ENCODE measurements at places on chromosomes 5 and 9.
A peak's percentile ranks its signal among the peaks of the same experiment; 100 is the strongest.

DNA sequence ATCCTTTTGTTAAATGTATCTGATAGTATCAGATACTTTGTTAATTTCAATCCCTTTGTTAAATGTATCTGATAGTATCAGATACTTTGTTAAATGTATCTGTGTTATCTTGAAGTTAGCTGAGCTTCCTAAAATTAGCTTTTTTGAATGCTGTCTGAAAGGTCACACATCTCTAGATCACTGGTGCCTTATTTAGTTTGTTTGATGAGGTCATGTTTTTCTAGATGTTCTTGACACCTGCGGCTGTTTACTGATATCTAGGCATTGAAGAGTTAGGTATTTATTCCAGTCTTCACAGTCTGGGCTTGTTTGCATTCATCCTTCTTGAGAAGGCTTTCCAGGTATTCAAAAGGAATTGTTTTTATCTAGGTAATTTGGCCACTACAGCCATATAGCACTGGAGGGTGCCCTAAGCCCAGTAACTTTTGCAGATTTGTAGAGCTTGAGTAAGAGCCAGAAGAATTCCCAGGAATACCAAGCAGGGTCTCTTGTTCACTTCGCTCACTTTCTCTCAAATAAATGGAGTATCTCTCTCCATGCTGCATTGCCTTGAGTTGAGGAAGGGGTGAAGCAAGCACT is 435.4 kb upstream of the GRAMD2B start:
- no peak for DNase-seq

DNA sequence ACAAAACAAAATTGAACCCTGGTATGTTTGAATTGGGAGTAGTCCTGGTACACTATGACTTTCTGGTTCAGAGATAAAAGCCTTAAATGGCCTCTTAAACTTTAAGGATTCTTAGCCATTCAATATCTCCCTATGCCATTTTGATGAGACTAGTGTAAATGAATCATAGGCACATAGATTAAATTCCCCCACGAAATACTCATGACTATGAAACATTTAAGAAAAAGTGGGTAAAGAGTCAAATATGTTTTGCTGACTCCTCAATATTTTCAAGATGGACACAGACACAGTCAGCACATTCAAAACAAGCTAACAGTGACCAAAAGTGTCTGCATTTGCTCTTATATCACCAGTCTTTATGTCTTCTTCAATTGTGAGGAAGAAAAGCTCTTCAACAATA is 278.3 kb downstream of the PDE4D start:
- DNase-seq = peak; percentile 32

GRCh38 chr9:105047742-105048041 is 119.7 kb upstream of the ABCA1 start:
- no peak for DNase-seq

GRCh38 chr5:159969966-159970365 is 39.0 kb upstream of the TTC1 start:
- DNase-seq = no peak

GRCh38 chr9:74672237-74672636 is 175.1 kb downstream of the RORB start:
- DNase-seq = no peak

GRCh38 chr9:21507483-21507790 is 25.3 kb upstream of the IFNE start:
- DNase-seq = no peak

GRCh38 chr5:159095866-159096242 is 3.9 kb downstream of the EBF1 start:
- DNase-seq = no peak

GRCh38 chr5:61410811-61411210 is 78.8 kb downstream of the ZSWIM6 start:
- DNase-seq = peak; percentile 54

GRCh38 chr5:53041071-53041692 is 52.0 kb downstream of the ITGA2 start:
- DNase-seq = no peak

DNA sequence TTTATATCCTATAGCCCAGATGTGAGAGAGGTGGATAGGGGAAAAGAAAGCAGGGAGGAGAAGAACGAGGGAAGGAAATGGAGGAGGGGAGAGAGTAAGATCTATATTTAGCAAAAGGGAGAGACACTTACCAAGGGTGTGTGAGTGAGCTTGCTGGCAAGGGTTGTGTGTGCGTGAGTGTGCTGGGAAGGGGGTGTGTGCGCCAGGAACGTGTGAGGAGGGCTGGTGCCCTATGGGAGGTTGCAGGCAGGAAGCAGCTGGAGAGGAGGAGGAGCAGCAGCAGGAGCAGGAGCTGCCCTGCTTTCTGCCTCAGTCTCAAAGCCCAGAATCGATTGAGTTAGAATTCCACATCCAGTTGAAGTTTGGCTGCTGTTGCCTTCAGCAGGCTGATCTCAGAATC is 148.3 kb upstream of the RUSC2 start:
- DNase-seq = no peak

DNA sequence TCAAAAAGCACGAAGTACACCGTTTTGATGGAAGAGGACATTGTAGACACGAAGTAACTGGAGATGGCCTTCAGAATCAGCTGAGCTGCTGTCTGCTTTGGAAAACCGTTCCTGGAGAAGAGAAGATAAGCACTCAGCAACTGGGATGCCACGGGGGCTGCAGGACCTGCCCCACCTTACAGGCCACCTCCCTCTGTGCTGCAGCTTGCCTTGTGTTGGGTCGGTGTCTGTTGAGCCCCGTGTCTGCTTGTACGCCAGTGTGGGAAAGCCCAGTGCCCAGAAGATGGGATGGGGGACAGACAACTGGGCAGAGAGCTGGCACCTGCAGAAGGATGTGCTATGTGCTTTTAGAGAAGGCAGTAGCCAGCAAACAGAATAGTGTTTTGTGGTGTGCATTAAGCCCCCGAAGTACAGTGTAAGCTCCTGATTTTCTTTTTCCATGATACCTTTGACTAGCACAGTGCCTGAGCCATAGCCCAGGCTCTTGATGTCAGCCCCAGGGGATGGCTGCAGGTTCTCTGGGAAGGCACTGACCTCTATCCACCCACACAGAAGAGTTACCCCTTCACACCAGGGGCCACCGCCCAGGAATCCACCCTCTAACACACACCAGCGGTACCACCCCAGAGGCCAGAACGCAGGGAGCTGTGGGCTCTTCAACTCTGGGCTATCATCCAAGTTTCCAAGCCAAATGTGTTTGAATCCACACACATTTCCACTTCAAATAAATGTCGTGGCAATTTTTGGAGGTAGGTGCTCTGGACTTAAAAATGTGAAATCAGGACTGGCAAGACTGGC is 63.8 kb downstream of the MACROH2A1 start:
- DNase-seq = no peak

GRCh38 chr9:17731308-17731707 is 152.4 kb downstream of the SH3GL2 start:
- DNase-seq = no peak

- no peak for DNase-seq
These were observed 7.0 kb downstream of the STOM start for GRCh38 chr9:121362813-121363621.

GRCh38 chr5:53607886-53608285 is 47.4 kb downstream of the NDUFS4 start:
- DNase-seq = no peak

- DNase-seq = no peak
These were observed 153.5 kb upstream of the SH3GL2 start for GRCh38 chr9:17425384-17425783.

- DNase-seq = no peak
These were observed 105.7 kb downstream of the DTWD2 start for GRCh38 chr5:118882666-118883065.

- no peak for DNase-seq
These were observed 16.6 kb downstream of the HK3 start for GRCh38 chr5:176882567-176882903.

GRCh38 chr9:101626295-101626694 is 31.5 kb upstream of the PPP3R2 start:
- no peak for DNase-seq

GRCh38 chr9:34577400-34578240 is 11.9 kb downstream of the CNTFR start:
- DNase-seq = no peak

DNA sequence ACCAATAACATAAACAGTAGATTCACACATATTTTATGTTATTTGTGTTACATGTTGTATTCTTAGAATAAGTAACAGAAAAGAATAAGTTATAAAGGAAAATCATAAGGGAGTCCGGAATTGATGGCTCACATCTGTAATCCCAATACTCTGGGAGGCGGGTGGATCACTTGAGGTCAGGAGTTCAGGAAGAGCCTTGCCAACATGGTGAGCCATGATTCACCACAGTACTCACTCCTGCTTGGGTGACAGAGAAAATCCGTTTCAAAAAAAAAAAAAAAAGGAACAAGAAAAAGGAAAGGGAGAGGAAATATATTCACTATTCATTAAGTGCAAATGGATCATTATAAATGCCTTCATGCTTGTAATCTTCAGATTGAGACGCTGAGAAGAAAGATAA is 533.3 kb upstream of the CDH9 start:
- DNase-seq = no peak

DNA sequence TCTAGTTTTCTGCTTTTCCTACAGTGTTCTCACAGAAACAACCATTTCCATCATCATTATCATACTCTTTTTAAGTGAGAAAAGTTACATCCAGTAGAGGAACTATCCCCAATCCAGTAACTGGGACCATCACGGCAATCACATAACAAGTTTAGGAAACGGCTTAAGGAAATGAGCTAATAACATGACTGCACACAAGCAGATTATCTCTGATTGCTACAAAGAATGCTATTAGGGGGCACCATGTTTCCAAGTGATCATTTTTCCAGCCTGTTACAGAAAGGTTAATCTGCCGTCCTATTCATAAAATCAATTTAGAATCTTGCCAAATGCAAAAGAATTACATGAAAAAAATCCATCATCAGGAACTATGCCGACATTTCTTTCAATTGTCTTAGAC is 94.6 kb downstream of the EFNA5 start:
- no peak for DNase-seq

DNA sequence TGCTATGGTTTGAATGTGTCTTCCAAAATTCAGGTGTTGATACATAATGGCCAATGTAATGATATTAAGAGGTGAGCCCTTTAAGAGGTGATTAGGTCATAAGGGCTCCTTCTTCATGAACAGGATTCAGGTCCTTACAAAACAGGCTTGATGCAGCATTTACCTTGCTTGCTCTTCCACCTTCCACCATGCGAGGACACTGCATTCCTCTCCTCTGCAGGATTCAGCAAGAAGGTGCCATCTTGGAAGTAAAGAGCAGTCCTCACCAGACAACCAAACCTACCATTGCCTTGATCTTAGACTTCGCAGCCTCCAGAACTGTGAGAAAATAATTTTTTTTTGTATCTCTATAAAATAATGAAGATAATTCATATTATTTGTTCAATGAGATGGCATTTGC is 314.0 kb upstream of the SMARCA2 start:
- no peak for DNase-seq

DNA sequence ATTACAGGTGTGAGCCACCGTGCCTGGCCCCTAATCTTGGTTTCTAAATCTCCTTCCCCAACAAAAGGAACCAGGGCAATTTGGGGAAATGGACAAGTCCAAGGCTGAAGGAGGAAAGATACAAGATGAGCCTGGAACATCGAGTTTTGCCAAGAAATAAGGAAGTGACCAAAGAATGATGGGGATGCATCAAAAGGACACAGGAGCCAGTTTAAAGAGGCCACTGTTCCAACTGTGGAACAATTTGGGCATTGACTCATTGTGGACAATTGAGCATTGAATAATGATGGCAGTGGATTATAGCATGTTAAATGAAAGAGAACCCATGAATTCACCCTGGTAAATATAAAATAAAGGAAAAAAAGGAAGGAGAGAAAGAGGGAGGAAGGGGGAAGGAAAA is 47.5 kb downstream of the DUSP1 start:
- no peak for DNase-seq

DNA sequence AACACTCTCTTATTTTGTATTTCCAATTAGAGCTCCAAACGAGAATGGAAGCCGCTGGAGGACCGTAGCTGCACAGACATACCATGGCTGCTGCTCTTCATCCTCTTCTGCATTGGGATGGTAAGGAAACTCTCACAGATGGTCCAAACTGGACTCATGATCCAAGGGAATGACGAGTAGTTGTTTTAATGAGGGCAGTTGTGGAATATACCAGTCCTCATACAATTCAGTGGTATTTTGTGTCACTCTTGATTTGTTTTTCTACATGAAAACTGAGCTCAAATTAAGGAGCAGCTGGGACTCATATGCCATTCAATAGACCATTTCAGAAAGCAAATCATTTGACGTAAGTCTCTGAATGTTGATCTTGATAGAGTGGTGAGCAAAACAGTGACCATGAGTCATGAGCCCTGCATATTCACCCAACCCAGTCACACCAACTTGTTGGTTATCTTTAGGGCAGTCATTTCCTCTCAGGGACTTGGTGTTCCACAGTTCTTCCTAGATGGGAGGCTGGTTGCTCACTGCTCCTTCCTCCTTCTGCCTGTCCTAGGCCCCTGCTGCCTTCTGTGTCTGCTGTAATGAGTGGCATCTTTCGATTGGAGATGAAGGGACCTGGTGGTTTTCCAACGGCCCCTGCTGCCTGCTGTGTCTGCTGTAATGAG is 54.9 kb downstream of the SLC44A1 start:
- DNase-seq = peak; percentile 68

GRCh38 chr5:23042226-23042625 is 189.1 kb upstream of the CDH12 start:
- DNase-seq = no peak

DNA sequence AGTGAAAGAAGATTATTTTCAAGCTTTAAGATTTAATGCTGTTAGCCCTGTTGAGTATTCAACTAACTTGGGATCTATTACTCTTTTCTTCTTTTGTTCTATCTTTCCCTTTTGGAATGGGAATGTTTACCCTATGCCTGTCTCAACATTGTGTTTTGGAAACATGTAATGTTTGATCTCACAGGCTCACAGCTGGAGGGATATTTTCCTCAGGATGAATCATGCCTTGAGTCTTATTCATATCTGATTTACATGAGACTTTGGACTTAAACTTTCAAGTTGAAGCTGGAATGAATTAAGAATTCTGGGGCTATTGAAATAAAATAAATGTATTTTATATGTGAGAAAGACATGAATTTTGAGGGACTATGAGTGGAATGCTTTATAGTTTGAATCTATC is 607.8 kb upstream of the PTGER4 start:
- no peak for DNase-seq

- no peak for DNase-seq
These were observed 42.6 kb downstream of the ARHGEF28 start for GRCh38 chr5:73668486-73669111.

- peak; percentile 35 for DNase-seq
These were observed 896 bp downstream of the EBF1 start for GRCh38 chr5:159098603-159099436.

- DNase-seq = no peak
These were observed 38.9 kb upstream of the CEP72 start for GRCh38 chr5:573206-573605.

- peak; percentile 36 for DNase-seq
These were observed 663 bp downstream of the ISOC1 start for GRCh38 chr5:129094924-129095899.

- no peak for DNase-seq
These were observed 158.6 kb upstream of the SHB start for GRCh38 chr9:38227656-38228055.

DNA sequence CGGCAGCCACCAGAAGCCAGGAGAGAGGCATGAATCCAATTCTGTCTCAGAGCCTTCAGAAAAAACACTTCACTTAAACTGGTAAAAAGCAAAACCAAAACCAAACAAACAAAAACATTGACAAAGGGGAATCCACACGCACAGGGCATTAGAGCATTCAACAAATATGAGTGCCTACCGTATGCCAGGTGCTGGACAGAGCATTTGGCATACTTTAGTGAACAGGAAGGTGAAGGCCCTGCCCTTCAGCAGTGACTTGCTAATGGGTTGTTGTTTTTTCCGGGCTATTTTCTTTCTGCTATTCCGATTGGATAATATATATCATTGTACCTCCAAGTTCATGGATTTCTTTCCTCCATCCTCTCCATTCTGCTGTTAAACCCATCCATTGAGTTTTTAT is 71.7 kb upstream of the RUFY1 start:
- DNase-seq = no peak
